GM13976 (cell line): ENCODE measurements at places on chromosomes 2 and 18.

GRCh38 chr2:158573739-158574138 lies 117.0 kb downstream of the PKP4 start:
- DNase-seq = no peak

DNA sequence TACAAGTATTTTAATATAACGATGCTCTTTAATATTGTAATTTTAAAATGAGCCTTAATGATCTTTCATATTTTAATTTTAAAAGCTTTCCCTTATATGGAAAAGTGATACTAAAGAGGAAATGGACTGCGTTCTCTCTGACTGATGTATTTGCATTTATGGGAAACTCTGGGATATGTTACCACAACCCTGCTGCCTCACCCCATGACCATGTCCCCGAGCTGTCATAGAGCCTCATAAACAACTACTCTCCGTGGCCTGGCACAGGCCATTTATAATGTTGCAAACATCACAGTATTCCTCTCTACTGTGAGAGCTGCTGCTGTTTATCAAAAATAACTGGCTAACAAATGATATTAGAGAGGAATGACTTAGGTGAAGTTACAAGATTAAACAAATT lies 75.8 kb upstream of the SEC11C start:
- DNase-seq = no peak

GRCh38 chr2:112155331-112156151 lies 17.4 kb downstream of the FBLN7 start:
- no peak for DNase-seq

DNA sequence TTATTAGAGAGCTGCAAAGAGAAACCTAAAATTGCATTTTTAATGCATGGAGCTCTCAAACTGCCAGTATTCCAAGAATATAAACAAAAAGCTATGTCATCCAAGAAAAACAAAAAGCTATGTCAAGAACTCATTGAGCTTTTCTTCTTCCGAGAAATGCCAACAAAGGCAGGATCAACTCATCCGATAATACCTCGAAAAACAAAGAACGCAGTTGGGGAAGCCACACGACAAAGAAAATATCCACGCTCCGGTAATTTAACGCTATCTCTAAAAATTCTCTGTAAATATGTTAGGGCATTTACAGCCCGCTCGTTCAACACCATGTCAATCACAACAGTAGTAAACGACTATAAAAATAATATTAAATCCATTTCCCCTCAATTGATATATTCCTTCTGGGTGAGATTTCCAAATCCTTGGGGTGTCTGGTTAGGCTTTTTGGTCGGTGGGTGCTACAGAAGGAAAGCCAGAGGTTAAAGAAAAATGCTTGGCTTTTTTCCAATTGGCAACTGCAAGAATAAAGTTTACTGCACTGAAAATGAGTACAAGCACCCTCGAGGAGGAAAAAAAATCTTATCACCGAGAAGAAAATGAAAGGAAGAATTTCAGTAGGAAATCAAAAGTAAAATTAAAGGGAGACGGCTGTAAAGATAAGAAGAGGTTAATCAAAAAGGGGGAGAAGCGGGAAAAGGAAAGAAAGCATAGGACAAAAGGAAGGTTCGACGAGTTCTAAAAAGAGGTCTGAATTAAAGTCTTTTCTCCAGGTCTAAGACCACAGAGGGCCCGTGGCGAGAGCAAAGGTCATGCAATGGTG lies 856 bp downstream of the TIA1 start:
- no peak for DNase-seq

DNA sequence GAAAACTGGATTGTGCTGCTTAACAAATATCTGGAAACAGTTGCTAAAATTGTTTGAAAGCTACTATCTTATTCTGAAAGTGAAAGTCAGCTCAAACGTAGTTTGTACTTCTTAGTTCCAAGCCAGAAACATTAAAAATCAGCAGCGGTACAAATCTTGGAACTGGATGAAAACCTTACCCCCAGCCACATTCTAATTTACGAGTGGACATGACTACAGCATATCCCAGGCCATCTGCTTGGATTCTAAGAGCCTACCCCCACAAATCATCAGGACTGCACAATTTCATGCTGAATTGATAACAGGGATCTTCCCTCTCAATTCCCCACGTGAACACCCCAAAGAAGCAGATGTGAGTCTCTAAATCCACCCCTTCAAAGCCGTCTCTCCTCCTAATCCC lies 158.7 kb upstream of the NCKAP5 start:
- no peak for DNase-seq

DNA sequence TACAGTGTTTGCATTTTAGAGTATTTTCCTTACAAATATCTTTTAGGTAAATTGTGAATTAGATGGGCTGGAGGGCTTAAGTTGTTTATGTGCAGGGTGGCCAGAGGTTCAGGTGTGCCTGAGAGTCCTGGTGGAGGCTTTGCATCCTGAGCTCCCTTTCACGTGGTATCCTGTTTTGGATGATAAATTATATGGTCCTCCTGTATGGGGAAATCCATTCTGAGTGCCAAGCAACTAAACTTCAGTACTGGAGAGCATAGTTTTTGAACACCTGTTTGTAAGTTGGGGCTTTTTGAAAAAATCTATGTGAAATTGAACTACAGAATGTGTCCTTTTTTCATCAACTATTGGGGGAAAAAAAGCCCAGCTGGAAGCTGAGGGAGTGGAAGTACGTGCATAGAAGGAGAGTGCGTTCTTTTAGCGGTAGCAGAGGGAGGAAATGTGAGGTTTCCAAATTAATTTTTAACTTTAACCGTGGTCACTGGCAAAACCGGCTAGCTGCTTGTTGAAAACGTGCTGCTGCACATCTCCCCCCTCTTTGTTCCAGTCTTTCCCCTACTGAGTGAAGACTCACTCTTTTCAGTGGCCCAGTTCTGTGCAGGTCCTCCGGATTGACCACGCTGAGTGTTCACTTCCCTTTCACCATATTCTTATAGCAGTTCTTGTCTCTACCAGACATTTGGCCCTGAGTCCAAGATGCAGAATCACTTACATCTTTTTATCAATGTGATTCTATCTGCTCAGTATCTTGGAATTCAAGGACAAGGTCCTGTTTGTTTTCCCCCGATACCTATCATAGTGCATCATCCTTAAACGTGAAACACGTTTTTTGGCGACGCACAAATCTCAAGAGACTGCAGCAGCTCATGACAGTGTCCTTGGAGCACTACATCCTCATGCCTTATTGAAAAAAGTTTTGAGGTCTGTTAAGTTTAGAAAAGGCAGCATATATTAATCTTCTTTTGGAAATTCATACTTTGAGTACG lies 15.3 kb downstream of the CNOT11 start:
- DNase-seq = no peak

GRCh38 chr2:207255565-207256470 lies 90.1 kb upstream of the KLF7 start:
- no peak for DNase-seq
